ENCODE measurements at places on chromosomes 7 and 10. TPM values are rescaled to one million over a fixed set of nuclear protein-coding genes. Genes with fewer than 3 reads are reported as not detected.

GRCh38 chr10:62779487-62780248, 24.9 kb upstream of the ADO start:
- H3K4me3 ChIP-seq = no peak overlapping the region
- peaks cover 15% of the 10 kb centered on the region for H3K4me1 ChIP-seq
- no peaks in the 10 kb centered on the region for H3K27me3 ChIP-seq
- H3K27ac ChIP-seq = no peak overlapping the region

- no peaks in the 10 kb centered on the region for H3K27me3 ChIP-seq
- H3K4me3 ChIP-seq = no peak overlapping the region
- no peaks in the 10 kb centered on the region for H3K36me3 ChIP-seq
- H3K27ac ChIP-seq = no peak overlapping the region
- H3K4me1 ChIP-seq = no peaks in the 10 kb centered on the region
- no peak for DNase-seq
Observed at GRCh38 chr10:59073456-59074053, 102.9 kb upstream of the PHYHIPL start.

GRCh38 chr7:122833888-122834570, 52.2 kb downstream of the CADPS2 start:
- H3K4me3 ChIP-seq = no peak overlapping the region
- no peaks in the 10 kb centered on the region for H3K27me3 ChIP-seq
- H3K36me3 ChIP-seq = no peaks in the 10 kb centered on the region
- H3K27ac ChIP-seq = no peak overlapping the region
- no peaks in the 10 kb centered on the region for H3K4me1 ChIP-seq
- no peak for DNase-seq

DNA sequence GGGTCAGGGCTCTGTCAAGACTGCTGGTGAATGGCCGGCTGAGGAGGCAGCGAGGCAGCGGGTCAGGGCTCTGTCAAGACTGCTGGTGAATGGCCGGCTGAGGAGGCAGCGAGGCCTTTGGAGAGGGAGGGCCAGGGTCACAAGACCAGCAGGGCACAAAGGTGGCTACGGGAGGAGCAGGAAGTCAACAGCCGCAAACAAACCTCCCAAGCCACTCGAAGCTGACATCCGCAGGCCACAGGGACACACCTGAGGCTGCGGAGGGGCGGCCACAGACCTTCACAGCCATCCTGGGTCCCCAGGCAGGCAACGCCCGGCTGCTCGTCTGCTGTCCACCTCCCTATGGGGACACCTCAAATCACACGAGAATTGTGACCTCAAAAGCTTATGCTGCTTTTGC, 8.9 kb upstream of the GPER1 start:
- H3K27me3 ChIP-seq = no peaks in the 10 kb centered on the region
- H3K27ac ChIP-seq = no peak overlapping the region
- H3K4me3 ChIP-seq = no peak overlapping the region
- H3K36me3 ChIP-seq = no peaks in the 10 kb centered on the region

DNA sequence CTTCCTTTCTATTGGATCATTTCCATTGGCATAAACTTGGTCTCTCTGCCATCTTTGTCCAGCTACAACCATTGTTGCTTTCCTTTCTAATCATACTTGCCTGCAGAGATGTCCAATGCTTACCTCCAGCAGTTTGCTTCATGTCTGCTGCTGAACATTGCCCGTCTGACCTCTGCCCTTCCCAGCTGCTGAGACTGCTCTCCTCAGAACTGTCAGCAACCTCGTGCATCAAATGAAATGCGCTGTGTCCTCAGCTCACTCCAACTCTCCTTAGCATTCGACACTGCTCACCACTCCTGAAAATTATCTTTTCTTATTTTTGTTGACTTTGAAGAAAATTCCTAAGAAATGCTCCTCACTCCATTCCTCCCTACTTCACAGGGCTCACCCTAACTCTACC, 5.0 kb downstream of the FAM170B start:
- H3K36me3 ChIP-seq = no peaks in the 10 kb centered on the region
- no peaks in the 10 kb centered on the region for H3K4me1 ChIP-seq
- no peaks in the 10 kb centered on the region for H3K27me3 ChIP-seq
- H3K4me3 ChIP-seq = no peak overlapping the region
- DNase-seq = no peak

SP4 gene
- polyA plus RNA-seq = 14.1 TPM

ZNF511 gene
- 90.8 TPM for polyA plus RNA-seq

SSC4D gene
- 0.17 TPM for polyA plus RNA-seq

TMEM139 gene
- polyA plus RNA-seq = 0.87 TPM
